Brain (organoid and tissue), 16 donors: ENCODE measurements at places on chromosomes 5 and 9. TPM values are rescaled to one million over a fixed set of nuclear protein-coding genes. Genes with fewer than 3 reads are reported as not detected.

DNA sequence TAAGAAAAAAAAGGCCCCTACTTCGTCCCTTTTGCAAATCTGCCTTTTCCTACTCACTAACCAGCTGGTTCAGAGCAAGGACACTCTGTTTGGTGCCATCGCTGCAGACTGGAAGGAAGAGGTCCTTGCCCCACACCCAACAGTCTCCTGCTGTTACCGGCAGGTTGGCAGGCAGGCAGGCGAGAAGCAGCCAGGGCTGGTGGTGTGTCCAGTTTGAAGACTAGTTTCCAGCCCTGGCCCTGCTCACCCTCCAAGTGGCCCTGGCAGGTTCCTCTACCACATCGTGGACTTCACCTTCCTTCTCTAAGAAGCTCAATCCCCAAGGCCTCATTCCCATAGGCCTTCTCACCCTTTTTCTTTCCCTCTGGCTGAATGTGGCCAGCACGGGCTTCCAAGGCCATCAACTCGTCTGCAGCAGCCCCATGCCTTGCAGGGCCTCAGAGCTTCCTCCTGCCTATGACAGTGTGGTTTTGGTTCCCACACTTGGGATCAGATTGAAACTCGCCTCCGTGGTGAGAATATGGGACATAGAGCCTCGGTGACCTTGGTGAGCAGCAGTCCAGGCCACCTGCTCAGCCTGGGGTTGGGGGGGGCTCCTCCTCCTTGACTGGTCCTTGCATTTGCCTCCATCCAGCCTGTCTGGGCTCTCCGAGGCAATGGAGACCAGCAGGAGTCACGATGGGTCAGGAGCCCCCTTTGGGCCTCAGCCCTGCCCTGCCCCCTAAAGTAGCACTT, 22.9 kb downstream of the TGFBI start:
- DNase-seq: no peak

GRCh38 chr5:1003296-1003937, 5.2 kb upstream of the NKD2 start:
- DNase-seq: no peak

DNA sequence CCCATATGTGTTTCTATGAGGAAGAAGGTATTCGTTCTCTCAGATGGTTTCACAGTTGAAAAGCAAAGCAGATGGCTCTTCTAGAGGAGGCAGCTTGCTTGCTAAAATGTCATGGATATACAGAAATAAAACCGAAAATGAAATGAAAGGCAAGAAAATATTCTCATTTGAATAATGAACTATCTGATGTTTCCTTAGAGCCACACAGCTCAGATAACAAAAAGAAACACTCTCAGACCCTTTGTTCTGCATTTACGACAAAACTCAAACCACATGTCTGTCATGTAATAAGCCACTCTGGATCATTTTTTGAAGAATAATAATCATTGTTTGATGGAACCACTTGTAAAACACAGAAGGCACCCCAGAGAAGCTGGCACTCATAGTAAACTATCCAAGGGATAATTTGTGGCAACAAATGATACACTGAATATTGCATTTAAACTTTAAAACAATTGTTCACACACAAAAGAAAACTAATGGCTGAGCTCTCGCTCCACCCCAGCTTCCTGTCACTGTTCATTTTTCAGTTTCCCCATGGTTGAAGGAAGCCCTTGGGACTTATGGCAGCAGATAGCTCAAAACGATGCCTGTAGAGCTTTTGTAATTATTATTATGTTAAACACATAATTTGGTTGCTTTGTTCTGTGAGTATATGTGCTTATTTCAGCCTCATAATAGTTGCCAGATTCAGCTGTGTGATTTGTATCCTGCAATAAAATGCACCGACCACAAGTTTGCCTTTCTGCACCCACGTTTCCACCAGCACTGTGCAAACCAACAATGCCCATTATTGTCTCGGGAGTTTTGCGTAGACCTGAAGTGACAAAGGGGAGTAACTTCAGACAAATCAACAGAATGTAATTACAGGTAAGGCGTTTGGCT, 256.0 kb downstream of the TMEM167A start:
- DNase-seq: no peak

TESK1 gene
- 61.3 TPM for polyA plus RNA-seq

SPINK13 gene
- not detected for polyA plus RNA-seq

CCNI2 gene
- 0.22 TPM for polyA plus RNA-seq

WNK2 gene
- 70.2 TPM for polyA plus RNA-seq

- no peak for DNase-seq
Observed at GRCh38 chr9:116653348-116654058, 33.6 kb upstream of the TRIM32 start.

GRCh38 chr5:154473581-154474283, 4.3 kb downstream of the HAND1 start:
- peak; percentile 35 for DNase-seq

SPINK7 gene
- polyA plus RNA-seq: not detected

PDCD1LG2 gene
- 0.31 TPM for polyA plus RNA-seq

DNA sequence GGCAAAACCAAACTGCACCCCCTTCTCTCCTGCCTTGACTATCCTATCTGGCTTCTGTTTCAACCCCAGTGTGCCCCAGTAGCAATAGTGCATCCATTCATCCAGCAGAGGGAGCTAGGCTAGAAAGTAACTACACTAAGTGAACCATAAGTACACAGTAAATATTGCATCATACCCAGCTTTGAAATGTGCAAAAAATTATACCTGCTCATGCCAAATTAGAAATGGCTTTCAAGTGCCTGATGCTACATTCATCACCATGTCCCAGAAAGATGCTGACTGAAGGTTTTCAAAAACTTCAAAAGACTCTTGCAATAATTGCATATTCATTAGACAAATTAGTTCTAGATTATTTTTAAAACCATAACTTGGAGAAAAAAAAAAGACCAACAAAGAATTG, 153.5 kb downstream of the PRELID2 start:
- DNase-seq: peak; percentile 51

CYLC2 gene
- polyA plus RNA-seq: not detected

NTRK2 gene
- 58.8 TPM for polyA plus RNA-seq

TXNDC8 gene
- polyA plus RNA-seq: not detected

TRUB2 gene
- 51.8 TPM for polyA plus RNA-seq

FOXI1 gene
- 1.3 TPM for polyA plus RNA-seq

PDE8B gene
- polyA plus RNA-seq: 5.9 TPM

DNA sequence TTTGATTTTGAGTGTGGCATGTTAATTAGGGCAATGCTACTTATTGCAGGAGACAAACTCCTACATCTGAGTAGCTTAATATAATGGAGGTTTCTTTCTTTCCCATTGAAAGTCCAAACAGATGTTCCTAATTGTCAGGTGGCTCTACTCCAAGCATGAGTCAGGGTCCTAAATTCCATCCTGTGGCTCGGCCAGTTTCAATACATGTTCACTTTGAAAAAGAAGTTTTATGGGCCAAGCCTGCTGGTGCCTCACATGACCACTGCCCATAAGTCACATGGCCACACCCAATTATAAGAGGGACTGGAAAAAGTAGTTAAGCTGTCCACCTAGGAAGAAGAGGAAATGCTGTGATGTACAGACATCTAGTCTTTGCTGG, 170.4 kb downstream of the ARRDC3 start:
- no peak for DNase-seq

GRCh38 chr9:115922444-115922843, 231.1 kb upstream of the PAPPA start:
- DNase-seq: no peak

DNA sequence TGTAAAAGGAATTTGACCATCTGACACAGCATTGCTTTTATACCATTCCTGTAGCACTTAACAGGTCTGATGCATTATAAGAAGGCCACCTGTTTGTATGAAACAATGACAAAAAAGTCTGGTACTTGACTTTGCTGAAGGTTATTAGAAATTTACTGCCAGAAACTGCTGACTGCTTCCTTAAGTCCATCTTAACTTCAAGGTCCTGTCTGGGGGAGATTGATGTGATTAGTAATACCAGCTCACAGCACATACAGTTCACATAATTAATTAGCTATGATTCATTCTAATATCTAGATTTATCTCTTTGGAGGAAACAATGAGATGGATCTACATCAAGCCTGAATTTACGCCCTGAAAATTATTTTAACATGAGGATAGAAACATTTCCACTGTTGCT, 49.6 kb upstream of the TEK start:
- DNase-seq: no peak

- DNase-seq: peak; percentile 15
Observed at GRCh38 chr9:2125906-2126305, 110.8 kb downstream of the SMARCA2 start.

ZNF366 gene
- polyA plus RNA-seq: 1.6 TPM

PDE6A gene
- polyA plus RNA-seq: 1.5 TPM

DNA sequence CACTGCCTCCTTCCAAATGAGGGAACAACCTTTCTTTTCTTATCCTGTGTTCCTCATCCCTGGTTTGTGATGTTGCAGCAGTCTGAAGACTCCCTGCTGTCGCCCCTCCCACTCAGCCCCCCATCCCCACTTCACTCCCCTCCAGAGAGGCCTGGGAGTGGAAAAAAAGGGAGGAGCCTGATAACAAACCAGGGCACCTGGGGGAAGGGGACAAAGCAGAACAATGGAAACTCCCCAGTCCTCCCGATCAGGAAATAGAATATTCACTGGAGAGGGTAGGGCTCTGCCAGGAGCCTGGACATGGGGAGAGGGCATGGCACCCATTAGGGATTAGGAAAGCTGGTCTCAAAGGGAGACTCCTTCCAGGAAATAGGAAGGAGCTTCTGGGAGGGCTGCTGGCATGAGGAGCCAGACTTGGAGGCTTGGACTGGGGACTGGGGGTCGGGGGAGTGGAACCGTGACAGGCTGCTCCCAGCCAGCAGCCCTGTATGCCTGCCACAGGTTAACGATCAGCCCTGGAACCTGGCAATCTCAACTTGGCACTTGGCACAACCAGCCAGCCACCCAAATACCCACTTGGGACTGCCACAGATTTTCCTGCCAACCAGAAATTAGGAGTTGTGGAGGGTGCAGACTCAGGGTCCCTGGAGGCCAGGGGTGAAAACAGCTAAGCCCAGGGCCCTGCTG, 20.0 kb downstream of the PCDH1 start:
- DNase-seq: no peak

DNA sequence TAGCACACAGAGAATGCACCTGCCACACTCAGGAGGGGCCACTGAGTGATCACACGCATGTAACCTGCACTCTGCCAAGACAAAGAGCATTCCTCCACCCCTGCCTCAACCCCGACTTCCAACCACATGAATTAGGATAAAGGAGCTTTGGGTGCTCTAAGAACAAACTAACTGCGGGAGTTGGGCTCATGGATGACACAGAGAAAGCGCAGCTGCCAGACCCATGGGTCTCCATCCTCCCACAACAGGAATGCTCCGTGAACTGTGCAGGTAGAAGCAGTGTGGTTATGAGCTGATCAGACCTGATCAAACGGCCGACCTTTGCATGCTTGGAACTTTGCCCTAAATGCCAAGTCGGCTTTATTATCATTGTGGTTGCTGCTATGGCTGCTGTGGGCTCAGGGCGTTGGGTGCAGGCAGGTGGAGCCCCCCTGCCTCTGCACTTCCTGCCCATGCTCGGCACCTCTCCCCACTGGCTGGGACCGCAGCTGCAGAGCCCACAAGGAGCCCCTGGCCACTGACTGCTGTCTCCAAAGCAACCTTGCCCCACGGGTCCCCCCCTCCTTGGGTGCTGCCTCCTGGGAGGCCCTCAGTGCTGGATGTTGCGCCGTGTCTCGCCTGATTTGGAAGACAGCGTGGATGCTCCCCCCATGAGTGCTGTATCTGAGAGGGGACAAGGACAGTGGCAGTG, 2.6 kb upstream of the SLC6A3 start:
- no peak for DNase-seq

SLC12A2 gene
- 7.5 TPM for polyA plus RNA-seq

CDC25C gene
- 13.2 TPM for polyA plus RNA-seq

DNA sequence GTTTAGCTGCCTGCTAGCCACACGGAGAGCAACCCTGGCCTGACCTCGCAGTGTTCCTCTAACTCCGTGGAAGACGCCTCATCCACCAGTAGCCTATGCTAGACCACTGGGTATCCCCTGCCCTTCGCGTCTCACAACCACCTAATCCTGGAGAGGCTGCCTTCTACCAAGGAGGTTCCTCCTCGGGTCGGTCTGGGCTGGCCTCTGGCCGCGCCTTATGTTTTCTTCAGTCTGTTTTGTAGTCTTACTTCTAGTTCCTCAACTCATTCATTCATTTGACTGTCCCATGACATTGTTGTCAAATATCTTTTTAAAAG, 1.6 kb upstream of the TPM2 start:
- DNase-seq: no peak

SGCD gene
- 1.9 TPM for polyA plus RNA-seq

GRCh38 chr5:107277485-107278125, 393.1 kb downstream of the EFNA5 start:
- DNase-seq: no peak

- no peak for DNase-seq
Observed at GRCh38 chr5:67808340-67808739, 407.2 kb upstream of the PIK3R1 start.

DUSP1 gene
- 33.1 TPM for polyA plus RNA-seq

DNA sequence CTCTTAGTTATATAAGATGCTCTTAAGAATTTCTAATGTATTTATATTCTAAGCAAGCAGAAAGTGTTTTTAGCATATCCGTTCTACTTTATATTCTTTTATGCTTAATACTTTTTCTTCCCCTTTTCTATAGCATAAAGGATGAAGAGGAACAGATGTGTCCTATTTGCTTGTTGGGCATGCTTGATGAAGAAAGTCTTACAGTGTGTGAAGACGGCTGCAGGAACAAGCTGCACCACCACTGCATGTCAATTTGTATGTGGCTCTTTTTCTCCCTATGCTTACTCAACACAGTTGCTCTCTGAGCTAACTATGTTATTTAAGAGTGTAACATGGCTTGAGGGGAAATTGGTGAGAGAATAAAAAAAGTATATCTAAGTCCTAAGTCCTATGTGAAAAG, 37.6 kb upstream of the SETD9 start:
- no peak for DNase-seq
